ENCODE measurements at places on chromosomes 6 and 20.

DNA sequence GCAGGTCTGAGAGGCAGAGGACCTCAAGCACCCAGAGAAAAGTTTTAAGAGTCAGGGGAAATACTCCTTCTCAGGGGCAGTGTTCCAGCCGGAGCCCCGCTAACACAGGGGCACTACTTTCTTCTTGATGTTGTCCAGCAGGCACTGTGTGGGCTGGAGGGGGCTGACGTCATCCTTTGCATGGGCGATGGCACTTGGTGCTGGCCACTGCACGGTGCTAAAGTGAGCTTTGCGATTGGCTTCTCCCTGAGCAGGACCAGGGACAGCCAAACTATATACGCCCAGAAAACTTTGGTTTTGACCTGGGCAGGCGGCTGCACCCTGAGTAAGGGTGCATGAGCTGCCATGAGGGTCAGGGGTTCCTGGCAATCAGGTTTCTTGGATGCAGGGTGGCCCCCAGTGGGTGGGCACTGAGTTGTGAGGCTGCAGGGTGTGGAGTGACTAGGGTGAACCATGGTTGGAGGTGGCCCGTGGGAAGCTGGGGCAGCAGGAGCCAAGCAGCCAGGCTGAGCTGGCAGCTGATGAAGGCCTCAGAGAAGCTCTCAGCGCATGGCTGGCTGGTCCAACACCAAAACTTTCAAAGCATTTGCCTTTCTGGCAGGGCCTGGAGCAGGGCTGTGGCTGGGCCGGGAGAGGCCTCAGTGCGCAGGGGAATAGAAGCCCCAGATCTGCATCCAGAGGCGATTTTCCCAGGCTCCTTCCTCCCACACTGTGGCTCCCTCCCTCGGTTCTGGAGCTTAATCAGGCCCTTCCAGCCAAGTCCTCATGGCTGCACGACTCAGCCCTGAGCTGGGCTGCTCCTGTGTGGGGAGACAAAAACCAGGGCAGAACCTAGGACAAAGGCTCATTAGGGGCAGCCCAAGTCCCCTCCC, 18.3 kb downstream of the MRPS18A start:
- no peak for DNase-seq

GRCh38 chr20:3163099-3164042, 3.7 kb upstream of the FASTKD5 start:
- no peak for DNase-seq

DNA sequence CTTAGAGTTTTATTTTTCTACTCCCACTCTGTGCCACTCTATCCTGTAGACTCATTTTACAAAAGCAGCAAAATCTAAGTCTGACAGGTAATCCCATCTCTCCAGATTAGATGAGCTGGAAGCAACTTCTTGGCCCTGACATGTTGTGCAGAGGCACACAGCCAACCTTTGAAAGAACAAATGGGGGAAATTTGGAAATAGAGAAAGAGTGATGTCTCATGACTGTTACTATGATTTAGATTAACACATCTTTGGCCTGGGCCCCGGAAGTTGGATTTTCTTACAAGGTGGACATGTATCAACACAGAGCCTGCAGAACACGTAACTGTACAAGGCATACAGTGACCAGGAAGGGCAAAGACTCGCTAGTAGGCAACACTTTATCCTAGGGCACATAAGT, 227.7 kb downstream of the MYLK4 start:
- DNase-seq, result no peak

GRCh38 chr6:7086488-7086887, 21.3 kb upstream of the RREB1 start:
- peak; percentile 5 for DNase-seq

- no peak for DNase-seq
These were observed 10.8 kb upstream of the DTNBP1 start for GRCh38 chr6:15673666-15674065.

DNA sequence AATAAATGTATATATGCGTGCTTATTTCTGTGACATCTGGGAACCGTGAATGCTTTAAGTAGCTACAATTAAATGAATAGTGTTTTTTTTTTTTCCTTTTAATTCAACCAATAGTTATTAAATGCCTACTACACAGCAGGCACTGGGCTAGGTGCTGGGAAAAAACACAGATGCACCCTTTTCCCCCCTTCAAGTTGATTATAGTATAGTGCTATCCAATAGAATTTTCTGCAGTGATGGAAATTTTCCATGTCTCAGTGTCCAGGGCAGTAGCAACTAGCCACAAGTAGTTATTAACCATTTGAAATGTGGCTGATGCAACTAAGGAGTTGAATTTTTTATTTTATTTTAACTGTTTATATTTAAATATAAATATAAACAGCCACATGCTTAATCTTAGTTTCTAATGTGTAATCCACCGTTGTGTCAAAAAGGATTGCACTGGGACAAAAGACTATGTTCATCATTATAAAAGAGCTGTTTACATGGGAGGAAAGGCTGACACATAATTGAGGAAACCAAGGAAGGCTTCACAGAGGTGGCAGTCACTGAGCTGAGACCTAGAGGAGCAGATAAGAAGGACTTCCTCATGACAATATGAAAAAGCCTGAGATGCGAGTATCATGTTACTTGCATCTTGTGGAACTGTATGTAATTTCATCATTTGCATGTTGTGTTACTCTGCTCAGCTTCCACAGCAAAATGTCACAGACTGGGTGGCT, 261.2 kb upstream of the PLCB4 start:
- DNase-seq, result no peak

DNA sequence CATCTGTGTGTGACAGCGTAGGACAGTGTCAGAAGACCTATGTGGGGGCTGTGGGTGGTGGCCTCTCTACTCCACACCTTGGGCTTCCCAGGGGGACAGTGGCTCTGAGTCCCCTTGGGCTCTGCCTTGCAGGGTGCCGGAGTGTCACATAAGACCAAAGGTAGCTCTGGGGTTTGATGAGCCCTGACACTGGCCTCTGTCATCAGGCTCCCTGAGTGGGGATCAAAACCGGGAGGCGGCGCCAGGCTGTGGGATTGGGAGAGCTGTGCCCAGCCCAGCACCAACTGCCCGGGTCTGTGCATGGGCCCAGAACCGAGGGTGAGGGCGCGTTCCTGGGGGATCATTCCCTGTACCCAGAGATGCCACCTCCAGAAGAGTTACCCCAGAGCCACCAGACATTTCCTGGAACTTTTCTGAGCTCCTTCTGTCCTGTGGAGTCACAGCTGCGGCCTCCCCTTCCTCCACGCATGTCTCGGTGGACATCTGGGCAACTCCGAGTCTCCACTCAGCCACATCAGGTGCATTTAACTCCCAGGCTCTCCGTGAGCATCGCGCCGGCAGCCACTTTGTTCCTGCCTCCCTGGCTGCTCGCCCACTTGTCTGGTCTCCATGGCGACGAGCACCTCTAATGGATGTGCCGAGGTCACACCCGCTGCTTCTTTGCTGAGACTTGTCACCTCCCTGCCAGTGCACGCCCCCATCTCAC, 94.7 kb downstream of the TMEM242 start:
- no peak for DNase-seq

- DNase-seq, result no peak
These were observed 13.2 kb upstream of the MAP3K4 start for GRCh38 chr6:160978141-160978901.

DNA sequence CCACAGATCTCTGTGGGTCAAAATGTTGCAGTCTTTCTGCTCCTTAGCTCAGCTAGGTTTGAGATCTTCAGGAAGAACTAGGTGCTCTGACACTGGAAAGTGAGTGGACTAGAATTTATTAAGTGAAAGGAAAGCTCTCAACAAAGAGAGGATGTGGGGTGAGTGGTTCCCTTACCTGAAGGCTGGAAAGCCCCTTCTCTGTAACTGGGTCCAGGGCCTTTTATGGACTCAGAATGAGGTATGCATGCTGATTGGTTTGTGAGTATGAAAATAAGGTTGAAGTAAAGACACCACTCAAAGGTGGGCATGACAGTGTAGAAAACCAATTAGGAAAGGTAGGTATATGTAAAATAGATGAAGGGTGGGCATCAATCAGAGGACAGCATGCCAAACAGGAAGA, 485.5 kb downstream of the CD109 start:
- no peak for DNase-seq

GRCh38 chr6:43627008-43627825, 1.8 kb downstream of the GTPBP2 start:
- DNase-seq, result no peak

Data from activated T-helper 9 cell treated with anti-CD3 and anti-CD28 coated beads, Interleukin-2, amount 50 U/mL, for 16 hours (primary cell).